Gastroesophageal sphincter (tissue), 4 donors: ENCODE measurements at places on chromosomes 4 and X. TPM values are rescaled to one million over a fixed set of nuclear protein-coding genes. Genes with fewer than 3 reads are reported as not detected.

Gene SPANXA1
- not detected for total RNA-seq

Gene SPANXA2
- total RNA-seq: not detected

- ATAC-seq: no peak
Measured at GRCh38 chr4:106063009-106063408, 167.7 kb downstream of the NPNT start.

GRCh38 chr4:126221282-126221681 is 906.5 kb downstream of the FAT4 start:
- no peak for ATAC-seq
